ENCODE measurements at places on chromosomes 3 and 15.
A peak's percentile ranks its signal among the peaks of the same experiment; 100 is the strongest.

DNA sequence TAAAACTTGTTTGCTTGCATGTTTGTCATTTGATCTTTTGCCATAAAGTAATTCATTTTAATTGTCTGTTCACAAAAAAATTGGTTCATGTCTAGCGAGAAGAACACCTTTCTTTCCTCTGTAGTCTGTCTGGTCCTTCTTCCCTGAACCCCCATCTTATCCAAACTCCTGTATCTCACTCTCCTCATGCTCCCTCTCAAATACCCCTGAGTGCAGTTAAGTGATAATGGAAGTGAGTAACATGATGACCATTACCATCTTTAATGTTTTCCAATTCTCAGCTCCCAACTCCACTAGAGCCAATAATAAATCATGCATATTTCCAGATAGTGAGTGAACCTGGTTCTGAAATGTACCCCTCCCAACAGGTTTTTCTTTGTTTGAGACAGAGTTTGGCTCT is 14.2 kb upstream of the KCNMB3 start:
- no peak for DNase-seq

GRCh38 chr3:181383760-181384159 is 328.0 kb upstream of the SOX2 start:
- DNase-seq = no peak

DNA sequence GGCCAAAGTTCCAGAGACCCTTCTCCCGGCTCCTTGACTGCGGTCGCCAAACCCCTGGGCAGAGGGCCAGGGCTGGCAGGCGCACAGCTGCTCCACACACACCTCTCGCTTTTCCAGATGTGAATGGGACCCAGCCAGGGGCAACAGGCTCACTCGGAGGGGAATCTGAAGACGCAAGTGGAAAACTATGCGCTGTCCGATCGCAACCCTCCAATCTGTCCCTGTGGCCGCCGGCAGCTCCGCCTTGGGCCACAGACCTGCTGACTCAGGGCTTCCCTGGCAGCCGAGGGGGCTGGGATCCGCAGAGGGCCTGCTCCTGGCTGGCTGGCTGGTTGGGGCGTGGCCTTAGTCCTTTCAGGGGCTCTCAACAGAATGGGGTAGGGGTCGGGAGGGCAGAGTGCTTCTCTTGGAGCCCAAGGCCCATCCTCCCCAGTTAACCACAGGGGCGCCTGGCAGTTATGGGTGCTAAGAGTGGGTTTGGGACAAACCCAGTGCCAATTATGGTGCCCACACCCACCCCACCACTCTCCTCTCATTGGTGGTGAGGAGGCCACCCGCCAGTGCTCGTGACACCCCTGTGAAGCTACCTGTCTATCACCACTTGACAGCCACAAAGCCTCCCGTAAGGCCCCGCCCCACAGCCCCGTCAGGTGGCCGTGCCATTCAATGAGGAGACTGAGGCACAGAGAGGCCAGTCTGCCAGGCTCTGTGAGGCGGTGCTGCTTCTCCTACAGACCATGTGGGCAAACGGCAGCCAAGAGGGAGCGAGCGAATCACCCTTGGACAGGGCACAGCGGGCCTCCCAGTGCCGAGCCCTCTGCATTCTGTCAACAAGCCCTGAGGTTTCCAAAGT is 53.8 kb downstream of the IQSEC1 start:
- DNase-seq = no peak

GRCh38 chr15:70094690-70095311 is 2.9 kb downstream of the TLE3 start:
- no peak for DNase-seq

- no peak for DNase-seq
Observed at GRCh38 chr3:100106531-100107141, 7.7 kb downstream of the FILIP1L start.

DNA sequence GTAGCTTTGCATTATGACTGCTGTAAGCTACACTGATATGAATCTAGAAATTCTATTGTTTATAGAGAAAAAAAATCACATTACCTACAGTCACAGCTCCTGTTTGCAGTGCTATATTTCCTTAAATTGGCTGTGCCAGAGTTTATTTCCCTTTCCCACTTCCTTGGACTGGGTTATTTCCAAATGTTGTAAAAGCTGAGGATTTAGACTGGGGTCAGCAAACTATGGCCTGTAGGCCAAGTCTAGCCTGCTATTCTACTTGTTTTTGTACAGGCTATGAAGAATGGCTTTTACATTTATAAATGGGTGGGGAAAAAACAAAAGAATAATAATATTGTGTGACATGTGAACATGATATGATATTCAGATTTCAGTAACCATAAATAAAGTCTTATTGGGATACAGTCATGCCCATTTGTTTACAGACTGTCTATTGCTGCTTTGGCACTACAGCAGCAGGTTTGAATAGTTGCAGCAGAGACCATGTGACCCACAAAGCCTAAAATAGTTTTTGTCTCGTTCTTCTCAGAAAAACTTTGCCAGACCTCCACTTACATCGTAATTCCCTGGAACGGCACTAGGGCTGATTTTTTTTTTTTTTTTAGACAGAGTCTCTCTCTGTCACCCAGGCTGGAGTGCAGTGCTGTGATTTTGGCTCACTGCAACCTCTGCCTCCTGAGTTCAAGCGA is 7.8 kb downstream of the GLDN start:
- DNase-seq = no peak

DNA sequence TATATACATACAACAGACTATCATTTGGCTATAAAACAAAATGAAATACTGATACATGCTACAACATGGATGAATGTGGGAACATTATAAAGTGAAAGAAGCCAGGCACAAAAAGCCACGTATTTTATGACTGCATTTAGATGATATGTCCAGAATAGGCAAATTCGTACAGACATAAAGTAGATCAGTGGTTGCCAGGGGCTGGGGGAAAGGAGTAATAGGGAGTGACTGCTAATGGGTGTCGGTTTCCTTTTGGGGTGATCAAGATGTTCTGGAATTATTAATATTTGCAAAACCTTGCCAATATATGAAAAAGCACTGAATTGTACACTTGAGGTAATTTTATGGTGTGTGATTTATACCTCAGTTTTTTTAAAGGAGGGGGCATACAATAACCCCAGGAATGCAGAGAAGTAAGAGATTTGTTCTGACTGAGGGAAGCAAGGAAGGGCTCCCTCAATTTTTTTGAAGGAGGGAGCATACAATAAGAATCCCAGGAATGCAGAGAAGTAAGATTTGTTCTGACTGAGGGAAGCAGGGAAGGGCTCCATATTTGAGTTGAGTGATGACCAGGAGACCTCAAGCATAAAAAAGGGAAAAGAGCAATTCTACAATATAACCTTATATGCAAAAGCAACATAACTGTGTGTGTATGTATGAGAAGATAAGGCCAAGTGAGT is 6.2 kb downstream of the PSMD6 start:
- no peak for DNase-seq

DNA sequence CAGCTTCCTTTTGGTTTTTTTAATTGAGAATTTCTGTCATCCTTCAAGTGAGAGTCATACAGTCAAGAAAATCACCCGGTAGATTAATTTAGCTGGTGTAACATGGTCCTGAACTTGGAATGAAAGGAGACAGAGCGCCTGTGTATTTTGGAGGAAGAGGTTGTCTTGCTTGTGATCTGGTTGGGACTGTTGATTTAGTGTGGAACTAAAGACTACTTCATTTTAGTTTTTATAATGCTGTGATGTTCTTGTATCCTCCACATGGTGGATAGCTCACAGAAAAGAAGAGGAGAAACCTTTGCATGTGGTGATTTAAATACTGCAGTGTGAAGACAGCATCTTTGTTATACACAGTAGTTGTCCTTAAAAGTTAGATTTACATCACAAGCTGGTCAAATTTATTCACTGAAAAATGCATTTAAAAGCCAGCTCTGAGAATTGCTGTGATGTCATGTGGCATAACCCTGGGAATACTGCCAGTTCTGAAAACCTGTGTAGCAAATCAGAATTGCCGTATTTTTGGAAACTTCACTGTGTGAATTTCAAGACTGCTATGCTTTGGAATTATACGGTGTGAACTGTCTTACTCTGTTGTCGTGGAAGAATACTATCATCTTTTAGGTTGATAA is 268.5 kb downstream of the PTPRG start:
- no peak for DNase-seq

GRCh38 chr15:77944002-77944867 is 133.3 kb downstream of the TBC1D2B start:
- peak; percentile 18 for DNase-seq

DNA sequence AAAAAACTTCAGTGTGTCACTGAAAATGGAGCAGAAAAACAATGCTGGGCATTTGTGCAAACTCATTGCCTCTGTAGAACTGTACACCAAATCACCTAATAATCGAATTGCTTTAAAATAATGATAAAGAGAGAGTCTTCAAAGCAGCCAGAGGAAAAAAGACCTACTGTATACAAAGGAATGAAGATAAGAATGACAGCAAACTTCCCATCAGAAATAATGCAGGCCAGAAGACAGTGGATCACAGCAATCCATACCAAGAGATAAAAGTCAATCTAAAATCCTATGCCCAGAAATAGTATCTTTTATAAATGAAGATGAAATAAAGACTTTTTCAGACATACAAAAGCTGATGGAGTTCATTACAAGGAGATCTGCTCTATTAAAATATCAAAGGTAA is 134.7 kb upstream of the VEPH1 start:
- DNase-seq = no peak

GRCh38 chr3:41503998-41504623 is 304.8 kb downstream of the CTNNB1 start:
- DNase-seq = no peak

DNA sequence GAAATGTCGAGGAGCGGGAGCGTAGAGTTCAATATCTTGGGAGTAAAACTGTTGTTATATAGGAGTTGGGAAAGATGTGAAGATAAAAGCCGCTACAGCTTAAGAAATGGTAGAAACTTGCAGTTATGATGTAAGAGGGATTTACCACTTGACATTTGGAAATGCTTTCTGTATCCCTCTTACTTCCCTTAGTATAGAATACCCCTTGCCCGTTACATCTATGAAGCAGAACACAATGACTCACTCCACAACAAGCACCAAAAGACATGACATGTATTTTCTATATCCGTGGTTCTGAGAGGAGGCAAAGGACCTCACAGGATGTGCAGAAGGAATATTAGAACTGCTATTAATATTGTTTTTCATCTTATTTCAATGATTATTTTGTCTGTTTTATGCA is 254.2 kb upstream of the NR2F2 start:
- no peak for DNase-seq

GRCh38 chr15:98728811-98729160 is 80.4 kb downstream of the IGF1R start:
- DNase-seq = no peak

DNA sequence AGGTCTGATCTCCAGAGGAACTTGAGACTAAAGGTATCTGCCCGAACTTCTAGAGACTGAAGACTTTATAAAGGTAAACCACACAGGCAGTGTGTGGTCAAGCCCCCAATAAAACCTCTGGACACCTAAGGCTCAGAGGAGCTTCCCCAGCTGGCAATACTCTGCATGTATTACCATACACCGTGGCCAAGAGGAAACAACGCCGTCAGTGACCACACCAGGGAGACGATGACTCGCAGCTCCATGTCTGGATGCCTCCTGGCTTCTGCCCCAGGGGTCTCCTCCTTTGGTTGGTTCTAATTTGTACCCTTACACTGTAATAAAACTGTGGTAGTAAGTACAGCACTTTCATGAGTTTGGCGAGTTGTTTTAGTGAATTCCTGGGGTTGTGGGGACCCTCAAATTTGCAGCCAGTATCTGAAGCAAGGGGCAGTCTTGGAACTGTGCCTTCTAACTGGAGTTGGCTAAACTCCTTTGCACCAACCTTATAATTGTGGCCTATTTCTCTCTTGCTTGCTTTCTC is 32.1 kb upstream of the BCL2L10 start:
- DNase-seq = no peak

DNA sequence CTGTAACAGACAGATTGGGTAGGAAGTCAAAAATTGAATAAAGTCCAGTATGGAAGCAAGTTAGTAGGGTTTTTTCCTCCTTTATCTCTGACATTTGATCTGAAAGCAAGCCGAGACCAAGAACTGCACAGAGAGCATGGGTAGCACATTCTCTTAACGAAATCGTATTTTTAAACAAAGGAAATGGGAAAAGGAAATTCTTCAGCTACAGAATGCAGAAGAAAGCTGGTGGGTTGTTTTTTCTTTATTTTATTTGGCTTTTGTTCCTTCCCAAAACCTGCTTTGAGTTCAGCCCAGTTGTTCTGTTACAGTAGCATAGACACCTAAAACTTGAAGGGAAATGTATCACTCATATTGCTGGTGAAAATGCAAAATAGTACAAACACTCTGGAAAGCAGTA is 397.0 kb downstream of the GBE1 start:
- DNase-seq = no peak

DNA sequence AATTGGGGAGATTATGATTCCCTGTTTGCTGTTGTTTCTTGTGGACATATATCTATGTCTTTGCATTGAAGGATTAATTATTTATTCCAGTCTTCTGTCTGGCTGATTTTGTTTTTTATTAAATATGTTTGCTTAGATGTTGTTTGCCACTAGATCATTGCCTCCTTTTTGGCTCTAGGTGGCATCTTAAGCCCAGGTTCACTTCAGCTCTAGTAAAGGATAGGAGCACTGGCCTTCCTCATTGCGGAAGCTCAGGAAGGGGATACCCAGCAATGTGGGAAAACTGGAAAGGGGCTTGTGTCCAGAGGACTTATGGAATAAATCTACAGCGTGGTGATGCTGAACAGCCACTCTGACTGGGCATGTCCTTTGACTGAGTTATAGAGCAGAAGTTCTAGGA is 821.6 kb downstream of the PDCD6IP start:
- no peak for DNase-seq

DNA sequence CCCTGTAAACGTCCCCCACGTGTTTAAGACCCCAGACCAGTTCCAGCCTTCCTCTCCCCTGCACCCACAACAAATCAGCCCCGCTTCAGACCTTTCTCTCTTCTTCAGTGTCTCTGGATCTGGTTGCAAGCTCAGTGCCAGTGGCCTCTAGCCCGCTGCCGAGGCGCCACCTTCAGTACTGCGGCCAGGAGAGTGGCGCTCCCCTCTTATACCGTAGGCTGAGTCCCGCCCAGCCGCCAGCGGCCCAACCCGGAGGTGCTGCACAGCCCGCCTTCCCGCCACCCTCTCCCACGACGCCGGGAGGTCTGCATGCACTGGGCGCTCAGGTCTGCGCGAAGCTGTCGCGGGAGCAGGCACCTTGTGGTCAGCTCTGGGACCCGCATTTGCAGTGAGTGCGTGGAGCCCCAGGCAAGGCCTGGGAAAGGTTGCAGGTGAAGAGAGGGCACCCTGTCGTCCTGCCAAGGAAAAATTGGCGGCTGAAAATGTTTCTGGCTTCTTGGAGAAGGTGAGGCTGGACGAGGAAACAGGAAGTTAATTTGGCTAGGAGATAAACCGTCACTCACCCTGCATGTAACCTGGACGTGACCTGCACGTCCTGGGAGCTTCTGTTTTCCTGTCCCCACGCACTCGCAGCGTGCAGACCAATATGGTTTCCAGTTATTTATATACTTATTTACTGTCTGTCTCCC is at the start of gene C2CD4B:
C2CD4B (minus strand) TSS at position 182 of the 689 bp plus-strand sequence. CDS start 301 bp downstream, outside the sequence.
- no peak for DNase-seq

DNA sequence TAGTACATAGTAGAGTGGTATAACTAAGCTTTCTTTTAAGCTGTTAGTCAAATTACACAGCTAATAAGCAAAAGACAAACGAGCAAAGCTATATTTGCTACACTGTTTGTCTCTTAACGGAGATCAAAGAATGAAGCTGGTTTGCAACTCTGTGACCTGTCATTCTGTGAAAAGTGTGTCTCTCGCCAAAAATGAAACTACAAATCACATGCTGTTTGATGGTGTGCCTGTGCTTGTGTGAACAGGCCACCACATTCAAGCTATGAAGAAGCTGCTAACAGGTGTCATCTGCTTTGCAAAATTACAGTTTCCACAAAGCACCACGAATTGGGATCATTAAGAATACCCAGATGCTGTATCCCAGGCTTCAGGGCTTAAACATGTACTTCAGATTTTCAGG is 667.8 kb upstream of the NAALADL2 start:
- no peak for DNase-seq

GRCh38 chr3:125150525-125151441 is 61.8 kb downstream of the SLC12A8 start:
- DNase-seq = no peak
